HuH-7.5 (cell line): ENCODE measurements at places on chromosomes 2 and 18.

GRCh38 chr2:203804070-203804469 lies 63.5 kb upstream of the CTLA4 start:
- no peak for DNase-seq

GRCh38 chr18:3119401-3120341 lies 100.1 kb downstream of the MYOM1 start:
- no peak for DNase-seq

- DNase-seq, result no peak
Observed at GRCh38 chr2:105177536-105178254, 63.8 kb upstream of the GPR45 start.

DNA sequence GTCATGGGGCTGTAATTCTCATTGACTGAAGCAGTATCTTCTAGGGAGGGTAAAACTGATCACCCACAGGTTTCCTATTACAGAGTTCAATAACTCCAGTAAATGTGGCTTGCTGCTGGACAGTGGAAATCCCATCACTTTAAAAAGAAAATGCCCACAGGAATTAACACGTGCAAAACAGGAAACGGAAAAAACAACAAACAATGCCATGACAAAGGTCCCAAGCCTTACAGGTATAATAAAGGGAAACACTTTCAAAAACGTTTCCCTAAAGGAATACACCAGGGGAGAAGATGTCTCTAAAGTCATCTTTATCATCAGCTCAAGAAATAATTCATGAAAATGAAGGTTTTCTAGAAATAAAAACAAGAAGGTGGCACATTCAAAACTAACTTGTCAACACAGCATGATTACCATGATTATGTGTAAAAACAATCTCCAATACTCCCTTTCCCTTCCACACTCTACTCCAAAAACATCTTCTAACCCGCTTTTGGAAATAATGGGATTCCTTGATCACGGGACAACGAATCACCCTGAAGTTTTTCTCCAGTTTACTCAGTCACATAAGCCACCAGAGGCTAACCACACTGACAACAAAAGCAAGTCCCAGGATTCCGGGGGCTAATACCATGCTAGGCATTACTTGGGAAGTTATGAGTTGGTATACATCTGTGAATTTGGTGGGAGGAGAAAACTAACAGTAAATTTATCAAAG lies 167.9 kb downstream of the TCF4 start:
- DNase-seq, result no peak

DNA sequence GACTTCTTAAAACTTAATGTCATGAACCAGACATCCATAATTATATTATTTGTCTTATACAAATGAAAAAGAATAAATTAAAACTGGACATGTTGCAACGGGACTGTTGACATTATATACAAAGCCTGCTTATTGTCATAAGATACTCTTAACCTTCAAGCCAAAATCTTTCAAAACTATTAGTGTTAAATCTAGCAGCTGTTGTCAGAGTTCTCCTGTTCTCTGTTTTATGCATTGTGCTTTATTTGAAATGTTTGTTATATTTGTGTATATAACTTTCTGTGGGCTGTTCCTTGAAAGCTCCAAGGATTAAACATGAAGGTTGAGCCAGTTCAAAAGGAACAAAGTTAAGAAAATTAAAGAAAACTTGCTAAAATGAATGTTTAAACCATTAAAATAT lies 335.5 kb upstream of the NT5C1B start:
- DNase-seq, result no peak

DNA sequence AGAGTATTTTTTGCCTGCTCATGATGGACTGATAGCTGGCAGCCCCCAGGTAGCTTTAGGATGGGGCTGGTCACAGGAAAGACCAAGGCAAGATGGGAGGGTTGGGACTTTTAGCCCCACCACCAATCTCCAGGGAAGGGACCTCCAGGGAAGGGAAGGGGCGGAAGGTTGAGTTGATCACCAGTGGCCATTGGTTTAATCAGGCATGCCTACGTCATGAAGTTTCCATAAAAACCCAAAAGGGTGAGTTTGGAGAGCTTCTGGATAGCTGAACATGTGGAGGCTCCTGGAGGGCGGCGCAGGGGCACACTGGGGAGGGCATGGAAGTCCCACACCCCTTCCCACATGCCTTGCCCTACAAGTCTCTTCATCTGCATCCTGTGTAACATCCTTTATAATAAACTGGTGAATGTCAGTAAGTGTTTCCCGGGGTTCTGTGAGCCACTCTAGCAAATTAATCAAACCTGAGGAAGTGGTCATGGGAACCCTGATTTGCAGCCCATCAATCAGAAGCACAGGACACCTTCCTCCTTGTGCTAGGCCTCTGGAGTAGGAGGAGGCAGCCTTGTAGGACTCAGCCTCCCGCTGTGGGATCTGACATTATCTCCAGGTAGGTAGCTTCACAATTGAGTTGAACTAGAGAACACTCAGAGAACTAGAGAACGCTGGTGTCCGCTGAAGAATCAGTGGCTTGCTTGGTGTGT lies 30.3 kb downstream of the RAB31 start:
- no peak for DNase-seq

DNA sequence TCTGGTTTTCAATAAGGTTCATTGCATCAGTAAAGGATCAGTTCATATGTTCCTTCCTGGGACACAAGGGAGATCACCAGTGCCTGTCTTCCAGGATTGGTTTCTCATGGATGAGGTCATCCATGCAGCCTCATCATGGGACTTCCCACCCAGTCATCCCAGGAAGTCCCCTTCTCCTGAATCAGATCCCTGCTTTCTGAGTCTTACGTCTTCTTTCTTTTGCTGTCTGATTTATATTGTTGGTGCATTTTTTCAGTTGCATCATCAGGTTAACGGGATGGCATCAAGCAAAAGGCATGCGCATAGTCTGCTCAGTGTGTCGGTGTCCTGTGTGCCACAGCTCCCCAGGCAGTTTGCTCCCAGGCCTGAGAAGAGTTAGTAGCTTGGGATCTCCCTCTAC lies 105.9 kb downstream of the SOX11 start:
- no peak for DNase-seq

DNA sequence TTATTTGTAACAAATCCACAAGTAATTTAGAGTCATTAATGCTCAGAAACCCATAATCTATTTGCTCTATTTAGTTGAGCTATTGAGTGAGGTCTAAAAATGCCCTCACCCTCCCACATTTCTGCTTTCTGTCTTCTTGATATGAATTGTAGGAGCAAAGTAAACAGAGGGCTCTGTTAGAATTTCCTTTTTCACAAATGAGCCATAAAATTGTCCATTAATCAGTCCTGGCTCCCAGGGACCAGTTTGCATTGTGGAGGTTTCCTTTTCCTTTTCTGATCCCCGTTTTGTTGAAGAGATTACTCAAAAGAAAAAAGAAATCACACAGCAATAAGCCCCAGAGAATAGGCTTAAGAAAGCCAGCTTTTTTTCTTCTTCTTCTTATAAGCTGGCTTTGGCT lies 476.7 kb downstream of the EPHA4 start:
- DNase-seq, result no peak

- no peak for DNase-seq
Observed at GRCh38 chr2:60958800-60959199, 58.7 kb upstream of the PEX13 start.

GRCh38 chr2:95514718-95515117 lies 30.2 kb upstream of the TRIM43B start:
- no peak for DNase-seq

- no peak for DNase-seq
Observed at GRCh38 chr2:110097506-110098220, 18.0 kb downstream of the MALL start.

- DNase-seq, result no peak
Observed at GRCh38 chr2:50231510-50231909, 800.4 kb downstream of the NRXN1 start.

DNA sequence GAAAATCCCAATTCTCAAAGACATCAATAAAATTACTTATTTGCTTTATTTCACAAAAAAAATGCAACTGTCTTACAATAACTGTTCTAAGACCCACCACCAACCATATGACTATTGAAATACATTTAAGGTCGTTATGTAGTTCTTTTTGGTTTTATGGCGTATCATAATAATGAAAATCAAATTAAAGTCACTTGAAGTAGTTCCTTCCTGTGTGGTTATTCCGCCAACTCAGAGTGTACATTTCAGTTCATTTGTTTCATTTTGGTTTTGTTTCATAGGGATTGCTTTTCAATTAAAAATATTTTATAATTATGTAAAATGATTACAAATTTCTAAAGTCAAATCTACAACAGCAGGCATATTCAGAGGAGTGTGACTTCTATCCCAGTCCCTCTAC lies 45.9 kb upstream of the AAK1 start:
- no peak for DNase-seq
